ENCODE measurements at places on chromosomes 16 and 17.

DNA sequence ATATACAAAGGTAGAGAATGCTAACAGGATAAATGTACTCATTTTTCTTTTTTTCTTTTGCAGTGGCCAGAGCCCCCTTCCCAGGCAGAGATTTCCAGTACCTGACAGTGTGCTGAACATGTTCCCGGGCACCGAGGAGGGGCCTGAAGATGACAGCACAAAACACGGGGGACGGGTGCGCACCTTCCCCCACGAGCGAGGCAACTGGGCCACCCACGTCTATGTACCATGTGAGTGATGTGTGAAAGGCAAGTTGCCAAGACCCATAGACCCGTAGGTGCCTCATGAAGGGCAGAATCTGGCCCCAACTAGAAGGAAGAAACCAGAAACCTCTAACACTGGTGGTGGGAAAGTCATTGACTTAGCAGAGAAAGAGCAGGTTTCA lies 1.2 kb downstream of the USB1 start:
- DNase-seq, result no peak

- DNase-seq, result no peak
Measured at GRCh38 chr17:19642373-19642893, 6.1 kb upstream of the ALDH3A2 start.

GRCh38 chr16:81542609-81543570 lies 98.3 kb downstream of the CMIP start:
- DNase-seq, result no peak

DNA sequence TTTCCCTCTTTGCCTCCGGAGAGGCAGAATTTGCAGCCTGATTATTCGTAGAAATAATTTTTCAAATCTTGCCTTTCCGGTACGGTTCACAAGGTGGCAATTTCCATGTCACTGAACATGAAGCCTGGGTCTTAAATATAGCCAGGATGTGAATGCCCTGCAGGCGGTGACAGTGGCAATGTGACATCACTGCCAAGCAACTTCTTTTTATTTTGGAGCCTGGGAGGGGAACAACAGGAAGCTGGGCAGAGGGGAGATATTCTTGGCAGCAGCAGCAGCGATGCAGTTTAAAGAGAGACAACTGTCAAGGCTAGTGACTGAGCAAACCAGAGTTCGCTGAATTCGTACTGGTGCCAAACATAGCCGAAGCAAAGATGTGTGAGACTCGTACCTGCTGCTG lies 171.1 kb downstream of the SNX29 start:
- peak; percentile 7 for DNase-seq

DNA sequence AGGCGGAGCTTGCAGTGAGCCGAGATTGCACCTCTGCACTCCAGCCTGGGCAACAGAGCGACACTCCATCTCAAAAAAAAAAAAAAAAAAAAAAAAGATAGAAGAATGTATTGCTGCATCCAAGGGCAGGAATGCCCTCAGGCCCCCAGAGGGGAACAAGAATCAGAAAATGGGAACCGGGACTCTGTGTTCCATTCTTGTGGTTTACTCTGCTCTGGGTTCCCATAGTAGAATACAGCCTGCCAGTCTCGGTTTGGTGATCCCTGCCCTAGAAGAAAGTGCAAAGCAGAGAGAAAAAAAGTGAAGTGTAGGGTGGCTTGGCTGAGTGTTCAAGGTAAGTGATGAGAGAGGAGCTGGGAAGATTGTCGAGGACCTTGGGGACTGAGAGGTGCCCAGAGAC lies 27.4 kb upstream of the KDM6B start:
- DNase-seq, result no peak

DNA sequence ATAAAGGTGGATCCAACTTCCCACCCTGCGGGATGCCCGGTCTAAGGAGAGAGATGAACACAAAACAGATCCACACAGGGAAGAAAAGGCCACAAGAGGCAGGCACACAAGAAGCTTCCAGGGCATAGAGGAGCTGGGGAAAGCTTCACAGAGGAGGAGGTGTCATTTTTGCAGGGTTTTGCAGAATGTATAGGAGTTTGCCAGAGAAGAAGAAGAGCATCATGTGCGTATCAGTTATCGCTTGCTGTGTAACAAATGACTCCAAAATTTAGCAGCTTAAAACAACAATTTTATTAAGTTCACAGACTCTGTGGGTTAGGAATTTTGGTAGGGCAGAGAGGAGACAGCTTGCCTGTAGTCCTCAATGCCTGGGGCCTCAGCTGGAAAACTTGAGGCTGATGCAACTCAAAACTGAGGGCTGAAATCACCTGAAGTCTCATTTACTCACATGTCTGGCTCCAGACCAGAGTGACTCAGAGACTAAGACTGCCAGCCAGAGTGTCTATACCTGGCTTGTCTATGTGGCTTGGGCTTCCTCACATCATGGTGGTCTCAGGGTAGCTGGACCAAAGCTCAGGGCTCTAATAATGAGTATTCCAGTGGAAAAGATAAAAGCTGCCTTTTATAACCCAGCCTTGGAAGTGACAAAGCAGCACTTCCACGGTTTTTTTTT lies 33.9 kb upstream of the ZNF423 start:
- no peak for DNase-seq

DNA sequence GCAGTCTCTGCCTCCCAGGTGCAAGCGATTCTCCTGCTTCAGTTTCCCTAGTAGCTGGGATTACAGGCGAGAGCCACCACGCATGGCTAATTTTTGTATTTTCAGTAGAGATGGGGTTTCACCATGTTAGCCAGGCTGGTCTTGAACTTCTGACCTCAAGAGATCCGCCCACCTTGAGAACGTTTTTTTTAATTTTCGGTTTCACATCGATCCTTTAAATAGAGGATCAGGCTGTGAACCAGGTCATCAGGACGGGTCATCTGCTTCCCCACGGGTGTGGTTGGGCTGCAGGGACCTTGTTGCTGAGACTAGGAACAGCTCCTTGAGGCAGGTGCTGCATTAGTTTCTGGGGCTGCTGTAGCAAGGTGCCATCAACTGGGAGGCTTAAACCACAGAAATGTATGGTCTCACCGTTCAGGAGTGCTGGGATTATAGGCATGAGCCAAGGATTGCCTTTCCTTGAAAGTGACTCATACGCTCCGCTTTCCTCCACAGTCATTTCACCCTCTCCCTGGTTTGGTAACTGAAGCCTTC lies 7.9 kb upstream of the NAGPA start:
- no peak for DNase-seq

DNA sequence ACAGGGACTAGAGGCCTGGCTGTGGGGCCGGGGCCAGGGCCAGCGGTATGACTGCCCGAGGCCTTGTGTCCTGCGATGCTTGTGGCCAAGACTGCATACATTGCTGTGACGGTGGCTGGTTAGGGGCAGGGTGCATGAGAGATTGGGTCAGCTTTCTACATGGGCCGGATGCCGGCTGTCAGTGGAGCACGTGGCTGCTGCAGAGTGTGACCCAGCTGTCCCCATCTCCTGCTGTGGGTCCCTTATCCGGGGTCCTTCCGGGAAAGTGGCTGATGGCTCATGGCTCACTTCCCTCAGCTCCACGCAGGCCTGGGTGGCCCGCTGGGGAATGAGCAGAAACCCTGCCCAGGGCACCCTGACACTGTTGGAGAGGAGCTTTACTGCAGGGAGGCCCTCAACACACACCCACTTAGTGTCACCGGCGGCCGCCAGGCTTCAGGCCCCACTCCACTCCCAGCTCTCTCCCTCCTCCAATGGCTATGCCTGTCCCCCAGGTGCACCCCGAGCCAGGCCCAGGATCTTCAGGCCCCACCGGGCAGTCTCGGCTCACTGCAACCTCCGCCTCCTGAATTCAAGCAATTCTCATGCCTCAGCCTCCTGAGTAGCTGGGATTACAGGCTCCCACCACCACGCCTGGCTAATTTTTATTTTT lies 808 bp upstream of the RGS11 start:
- DNase-seq, result no peak

DNA sequence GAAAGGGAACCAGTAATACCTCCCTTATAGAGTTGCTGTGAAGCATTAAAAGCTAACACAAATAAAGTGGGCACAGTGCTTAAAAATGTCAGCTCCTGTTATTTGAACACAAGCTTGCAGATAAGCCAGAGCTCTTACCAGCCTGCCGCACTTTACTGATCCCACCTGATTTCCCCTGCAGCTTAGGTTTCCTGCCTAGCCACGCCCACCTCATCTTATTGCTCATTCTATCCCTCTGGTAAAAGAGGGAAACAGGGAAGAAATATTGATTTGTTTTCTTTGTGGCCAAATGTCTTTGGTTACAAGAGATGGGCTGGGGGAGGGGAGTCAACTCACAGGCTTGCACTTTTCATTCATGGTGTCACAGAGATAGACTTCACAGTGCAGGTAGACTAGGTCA lies 9.6 kb upstream of the GP2 start:
- no peak for DNase-seq

DNA sequence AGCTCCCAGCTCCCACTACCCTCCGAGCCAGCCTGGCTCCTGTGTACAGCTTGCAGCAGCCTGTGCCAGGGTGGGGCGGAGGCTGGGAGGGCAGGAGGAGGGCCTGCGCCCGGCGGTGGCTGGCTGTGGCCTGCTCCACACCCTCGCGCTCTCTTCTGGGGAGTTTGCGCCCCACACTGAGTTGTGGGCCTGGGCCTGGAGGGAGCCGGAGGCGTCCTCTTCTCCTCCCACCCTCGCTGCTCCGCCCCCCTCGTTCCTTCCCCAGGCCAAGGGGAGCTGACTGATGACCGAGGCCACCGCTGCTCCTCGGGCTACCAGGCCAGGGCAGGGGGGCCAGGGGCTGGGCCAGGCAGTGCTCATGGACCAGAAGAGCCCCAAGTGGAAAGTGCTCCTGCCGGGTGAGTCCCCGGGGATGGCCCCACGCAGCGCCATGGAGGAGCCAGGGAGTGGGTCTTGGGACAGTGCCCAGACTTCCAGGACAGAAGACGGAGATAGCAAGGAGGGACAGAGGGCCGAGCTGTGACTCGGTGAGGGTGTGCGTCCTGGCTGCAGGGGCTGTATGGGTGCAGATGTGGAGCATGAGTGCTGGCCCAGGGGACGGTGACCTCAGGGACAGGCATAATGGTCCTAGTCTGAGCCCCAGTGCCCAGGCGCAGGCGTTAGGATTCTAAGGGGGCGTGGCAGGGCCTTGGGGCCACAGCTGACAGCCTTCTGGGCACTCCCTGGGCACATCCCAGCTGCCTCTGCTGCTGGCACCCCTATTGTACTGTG lies 242.1 kb upstream of the GSE1 start:
- DNase-seq, result no peak

DNA sequence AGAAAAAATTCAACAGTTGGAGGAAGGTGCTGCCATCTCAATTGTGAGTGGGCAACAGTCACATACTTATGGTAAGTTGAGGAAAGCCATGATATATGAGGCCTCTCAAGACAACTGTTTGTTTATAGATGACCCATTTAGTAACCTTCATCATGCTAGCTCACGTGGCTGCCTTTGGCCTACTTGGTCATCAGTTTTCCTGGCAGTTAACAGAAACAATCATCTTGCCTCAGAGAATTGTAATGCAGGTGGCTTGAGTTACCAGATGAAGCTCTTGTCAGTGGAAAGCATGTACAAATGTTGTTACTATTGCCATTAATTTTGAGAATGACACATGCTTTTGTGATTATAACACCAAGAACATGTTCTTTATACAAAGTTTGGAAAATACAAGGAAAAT lies 14.7 kb downstream of the TPPP3 start:
- DNase-seq, result no peak

- DNase-seq, result peak; percentile 27
Measured at GRCh38 chr16:47574091-47575054, 113.2 kb downstream of the PHKB start.

- no peak for DNase-seq
Measured at GRCh38 chr17:57633236-57633635, 111.9 kb downstream of the CCDC182 start.

GRCh38 chr16:10514369-10515055 lies 65.9 kb downstream of the EMP2 start:
- peak; percentile 59 for DNase-seq

DNA sequence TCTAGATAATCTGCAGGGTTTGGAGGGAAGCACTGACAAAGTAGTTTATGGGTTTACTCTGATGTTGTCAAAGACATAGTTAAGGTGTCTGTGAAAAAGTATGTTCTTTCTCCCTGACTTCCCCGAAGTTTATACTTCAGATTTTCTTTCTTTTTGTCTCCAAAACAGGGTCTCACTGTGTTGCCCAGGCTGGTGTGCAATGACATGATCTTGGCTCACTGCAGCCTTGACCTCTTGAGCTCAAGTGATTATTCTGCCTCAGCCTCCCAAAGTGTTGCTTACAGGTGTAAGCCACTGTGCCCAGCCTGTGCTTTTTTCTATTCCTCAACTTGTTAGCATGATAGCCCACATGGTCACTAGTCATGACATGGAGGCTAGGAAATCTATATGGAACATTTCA lies 20.9 kb downstream of the SF3B3 start:
- no peak for DNase-seq

GRCh38 chr16:66926171-66926947 lies 1.0 kb upstream of the RRAD start:
- DNase-seq, result no peak

GRCh38 chr17:64385187-64386083 lies 5.2 kb downstream of the PECAM1 start:
- no peak for DNase-seq

- no peak for DNase-seq
Measured at GRCh38 chr17:74987909-74988711, 678 bp downstream of the CDR2L start.

GRCh38 chr17:18862011-18862410 lies 4.1 kb downstream of the PRPSAP2 start:
- DNase-seq, result no peak

DNA sequence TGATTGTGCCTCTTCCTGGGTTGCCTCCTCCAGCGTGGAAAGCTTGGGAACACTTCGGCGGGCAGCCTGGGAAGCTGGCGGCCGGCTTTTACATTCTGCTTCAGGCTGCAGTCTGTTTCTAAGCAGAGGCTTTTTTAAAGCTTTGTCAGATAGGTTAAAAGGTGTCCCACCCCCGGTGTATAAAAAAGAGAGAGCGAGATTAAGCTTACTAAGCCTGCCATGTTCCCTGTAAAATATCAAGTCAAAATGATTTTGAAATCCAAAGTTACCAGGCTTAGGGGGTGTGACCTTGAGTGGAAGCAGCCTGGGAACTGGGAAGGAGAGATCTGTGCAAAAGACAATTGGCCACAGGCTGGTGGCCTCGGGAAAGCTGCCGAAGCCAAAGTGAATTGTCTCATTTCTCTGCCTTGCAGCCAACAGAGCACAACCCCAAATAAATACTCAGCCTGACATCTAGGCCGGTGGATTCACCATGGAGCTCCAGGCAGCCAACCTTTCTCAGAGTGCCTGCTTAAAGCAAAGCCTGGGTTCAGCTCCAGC lies 254.5 kb downstream of the FTO start:
- DNase-seq, result no peak

- DNase-seq, result no peak
Measured at GRCh38 chr17:37787055-37787757, 42.3 kb upstream of the HNF1B start.

GRCh38 chr17:61066062-61066461 lies 333.6 kb upstream of the TBX2 start:
- DNase-seq, result no peak

GRCh38 chr16:11431915-11432465 lies 86.7 kb downstream of the RMI2 start:
- no peak for DNase-seq

- DNase-seq, result peak; percentile 87
Measured at GRCh38 chr16:1492923-1493745, at the start of gene TELO2. Gene TELO2, plus strand, starts transcription at chr16:1493360. Its CDS starts 922 bp downstream, at chr16:1494282.
